ENCODE measurements at places on chromosomes 1 and 21.

DNA sequence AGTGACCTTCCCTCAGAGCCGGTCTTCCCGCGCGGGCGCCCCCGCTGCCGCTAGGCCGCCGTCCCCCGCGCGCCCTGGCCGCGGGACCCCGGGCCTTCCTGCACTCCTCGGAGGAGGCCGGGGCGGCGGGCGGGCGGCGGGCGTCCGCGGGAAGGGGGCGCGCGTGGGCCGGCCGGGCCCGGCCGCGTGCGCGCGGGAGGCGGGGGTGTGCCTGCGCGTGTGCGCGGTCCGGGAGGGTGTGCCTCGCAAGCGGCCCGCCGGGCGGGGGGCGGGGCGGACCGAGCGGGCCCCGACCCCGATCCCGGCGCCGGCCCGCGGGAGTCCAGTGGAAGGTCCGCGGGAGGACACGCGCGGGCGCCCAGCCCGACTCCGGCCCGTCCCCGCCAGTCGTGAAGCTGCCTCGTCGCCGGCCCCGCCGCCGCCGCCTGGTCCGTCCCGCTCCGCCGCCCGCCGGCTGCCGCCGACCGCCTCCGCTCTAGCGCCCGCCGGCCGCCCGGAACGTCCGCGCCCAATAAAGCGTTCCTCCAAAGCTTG, 438 bp downstream of the MRPS6 start:
- peak; percentile 34 for DNase-seq

DNA sequence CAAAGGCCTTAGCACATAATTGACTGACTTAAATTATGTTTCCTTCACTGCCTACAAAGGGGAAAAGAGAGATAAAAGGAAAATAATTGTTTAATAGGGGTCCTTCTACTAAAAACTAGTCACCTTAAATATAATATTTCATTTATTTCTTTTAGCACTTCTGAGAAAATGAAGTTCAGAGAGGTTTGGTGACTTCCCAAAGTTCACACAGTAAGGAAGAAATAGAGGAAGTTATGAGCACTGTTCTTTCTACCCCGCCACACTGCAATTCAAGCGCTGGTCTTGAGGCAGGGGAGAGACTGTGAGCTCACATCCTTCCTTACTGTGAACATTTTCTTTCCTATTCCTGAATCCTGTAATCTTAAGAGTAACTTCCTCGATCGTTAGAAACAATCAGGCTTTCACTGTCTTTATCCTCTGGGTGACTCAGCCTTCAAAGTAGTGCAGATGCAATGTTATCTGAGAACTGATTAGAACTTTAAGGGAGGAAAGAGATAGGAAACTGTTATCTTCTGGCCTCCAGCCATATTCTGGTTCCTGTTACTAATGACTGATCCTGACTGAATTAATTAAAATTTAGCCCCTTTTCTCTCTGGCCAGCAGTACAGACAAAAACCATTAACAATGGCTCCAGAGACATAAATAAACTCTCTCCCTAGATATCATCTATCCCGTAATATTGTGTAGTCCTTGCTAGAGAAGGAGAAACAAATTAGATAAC, 6.8 kb downstream of the RGS5 start:
- no peak for DNase-seq

GRCh38 chr1:4655674-4656532, 1.5 kb downstream of the AJAP1 start:
- DNase-seq, result no peak

- DNase-seq, result no peak
These were observed 35.5 kb downstream of the SLC66A1 start for GRCh38 chr1:19347533-19348172.

GRCh38 chr1:14939527-14940284, 213.8 kb upstream of the TMEM51 start:
- no peak for DNase-seq

DNA sequence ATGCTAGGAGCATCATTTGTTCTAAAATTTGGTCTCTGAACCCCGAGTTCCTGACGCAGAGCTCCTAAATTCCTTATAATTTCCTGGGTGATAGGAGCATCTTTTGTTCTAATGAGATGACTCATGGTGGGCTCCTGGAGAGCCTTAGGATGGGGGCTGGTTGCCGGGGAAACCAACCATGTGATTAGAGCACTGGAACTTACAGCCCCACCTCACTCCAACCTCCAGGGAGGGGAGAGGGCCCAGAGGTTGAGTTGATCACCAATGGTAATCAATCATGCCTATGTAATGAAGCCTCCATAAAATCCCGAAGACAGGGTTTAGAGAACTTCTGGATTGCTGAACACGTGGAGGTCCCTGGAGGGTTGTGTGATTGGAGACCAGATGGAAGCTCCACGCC, 7.7 kb downstream of the SHISAL2A start:
- DNase-seq, result no peak

GRCh38 chr1:22507587-22507986, 55.7 kb upstream of the EPHA8 start:
- no peak for DNase-seq

- no peak for DNase-seq
These were observed 411.8 kb upstream of the DAB1 start for GRCh38 chr1:57835620-57836019.

DNA sequence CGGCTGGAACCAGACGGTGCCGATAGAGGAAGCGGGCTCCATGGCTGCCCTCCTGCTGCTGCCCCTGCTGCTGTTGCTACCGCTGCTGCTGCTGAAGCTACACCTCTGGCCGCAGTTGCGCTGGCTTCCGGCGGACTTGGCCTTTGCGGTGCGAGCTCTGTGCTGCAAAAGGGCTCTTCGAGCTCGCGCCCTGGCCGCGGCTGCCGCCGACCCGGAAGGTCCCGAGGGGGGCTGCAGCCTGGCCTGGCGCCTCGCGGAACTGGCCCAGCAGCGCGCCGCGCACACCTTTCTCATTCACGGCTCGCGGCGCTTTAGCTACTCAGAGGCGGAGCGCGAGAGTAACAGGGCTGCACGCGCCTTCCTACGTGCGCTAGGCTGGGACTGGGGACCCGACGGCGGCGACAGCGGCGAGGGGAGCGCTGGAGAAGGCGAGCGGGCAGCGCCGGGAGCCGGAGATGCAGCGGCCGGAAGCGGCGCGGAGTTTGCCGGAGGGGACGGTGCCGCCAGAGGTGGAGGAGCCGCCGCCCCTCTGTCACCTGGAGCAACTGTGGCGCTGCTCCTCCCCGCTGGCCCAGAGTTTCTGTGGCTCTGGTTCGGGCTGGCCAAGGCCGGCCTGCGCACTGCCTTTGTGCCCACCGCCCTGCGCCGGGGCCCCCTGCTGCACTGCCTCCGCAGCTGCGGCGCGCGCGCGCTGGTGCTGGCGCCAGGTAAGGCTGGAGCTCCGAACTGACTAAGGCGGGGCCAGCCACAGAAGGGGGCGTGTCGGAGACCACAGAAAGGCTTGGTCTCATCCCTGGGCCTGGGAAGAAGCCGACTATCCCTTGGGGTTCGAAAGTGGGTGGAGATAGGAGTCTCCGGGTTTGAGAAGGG, 486 bp downstream of the SLC27A3 start:
- peak; percentile 54 for DNase-seq
